ENCODE measurements at places on chromosomes 12 and 14.

DNA sequence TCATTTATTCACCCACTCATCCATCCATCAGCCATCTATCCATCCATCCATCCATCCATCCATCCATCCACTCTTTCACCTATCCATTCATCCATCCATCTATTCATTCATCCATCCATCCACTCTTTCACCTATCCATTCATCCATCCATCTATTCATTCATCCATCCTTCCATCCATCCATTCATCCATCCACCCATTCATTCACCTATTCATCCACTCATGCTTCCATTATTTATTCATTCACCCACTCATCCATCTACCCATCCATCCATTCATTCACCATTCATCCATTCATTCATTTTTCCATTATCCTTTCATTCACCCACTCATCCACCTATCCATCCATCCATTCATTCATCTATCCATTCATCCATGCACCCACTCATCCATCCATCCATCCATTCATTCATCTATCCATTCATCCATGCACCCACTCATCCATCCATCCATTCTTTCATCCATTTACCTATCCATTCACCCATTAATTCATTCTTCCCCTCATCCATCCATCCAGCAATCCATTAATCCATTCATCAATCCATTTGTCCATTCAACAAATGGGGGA, 360.9 kb downstream of the ADGRD1 start:
- DNase-seq, result no peak

DNA sequence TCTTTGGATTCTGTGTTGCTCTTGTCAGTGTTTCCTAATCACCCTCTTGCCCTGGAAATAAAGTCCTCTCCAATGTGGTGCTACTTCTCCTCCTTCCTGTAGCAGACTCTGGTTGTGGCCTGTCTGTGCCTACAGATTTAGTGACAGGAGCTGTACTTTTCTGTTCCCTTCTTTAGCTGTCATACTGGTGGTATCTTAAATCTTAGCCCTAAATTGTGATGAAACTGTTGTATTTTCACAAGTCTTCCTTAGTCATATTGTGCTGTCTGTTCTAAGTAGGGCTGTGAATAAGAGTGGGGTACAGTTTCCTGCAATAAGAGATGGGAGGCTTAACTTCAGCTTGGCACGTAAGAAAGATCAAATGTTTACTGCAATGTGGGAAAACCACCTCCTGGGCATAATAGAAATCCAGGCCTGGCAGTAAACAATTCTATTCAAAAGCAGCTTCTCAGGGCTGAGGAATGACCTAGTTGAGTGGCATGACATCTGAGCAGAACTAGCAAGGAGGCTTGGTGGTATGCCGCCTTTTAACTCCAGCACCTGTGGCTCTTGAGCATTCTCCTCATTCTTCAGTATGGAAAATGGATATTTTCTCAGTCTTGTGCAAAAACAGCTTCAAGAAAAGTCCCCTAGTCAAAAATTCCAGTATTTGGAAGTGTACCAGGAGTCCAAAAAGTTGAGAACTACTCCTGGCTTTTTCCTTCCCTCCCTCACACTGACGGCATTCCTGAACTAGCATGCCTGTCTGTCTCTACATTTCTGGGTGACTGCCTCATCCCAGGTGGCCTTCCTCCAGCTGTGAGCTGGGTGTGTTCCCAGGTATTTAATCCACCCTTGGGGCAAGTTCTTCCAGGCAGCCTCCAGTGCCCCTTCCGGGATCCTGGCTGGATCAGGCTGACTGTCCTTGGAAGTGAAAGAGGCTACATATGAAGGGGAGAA, 19.5 kb downstream of the ANO6 start:
- peak; percentile 57 for DNase-seq

DNA sequence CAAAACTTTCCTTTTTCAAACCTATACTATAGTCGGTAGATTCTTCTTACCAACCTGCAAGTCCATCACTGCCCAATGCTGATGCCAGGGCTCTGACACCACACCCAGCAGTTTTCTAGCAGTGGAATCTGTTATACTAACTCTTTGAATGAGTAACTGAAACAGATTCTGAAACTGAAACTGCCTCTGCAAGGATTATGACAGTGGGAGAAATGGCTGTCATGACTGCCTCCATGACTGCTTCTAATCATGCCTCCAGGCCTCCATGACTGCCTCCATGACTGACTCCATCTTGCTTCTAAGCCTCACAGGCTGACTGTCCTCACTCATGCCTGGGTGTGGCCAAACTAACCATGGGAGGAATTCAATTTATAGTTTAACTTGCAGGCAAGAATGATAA, 29.4 kb upstream of the OXA1L start:
- no peak for DNase-seq

GRCh38 chr12:121575952-121576625, 4.7 kb downstream of the KDM2B start:
- DNase-seq, result peak; percentile 62

DNA sequence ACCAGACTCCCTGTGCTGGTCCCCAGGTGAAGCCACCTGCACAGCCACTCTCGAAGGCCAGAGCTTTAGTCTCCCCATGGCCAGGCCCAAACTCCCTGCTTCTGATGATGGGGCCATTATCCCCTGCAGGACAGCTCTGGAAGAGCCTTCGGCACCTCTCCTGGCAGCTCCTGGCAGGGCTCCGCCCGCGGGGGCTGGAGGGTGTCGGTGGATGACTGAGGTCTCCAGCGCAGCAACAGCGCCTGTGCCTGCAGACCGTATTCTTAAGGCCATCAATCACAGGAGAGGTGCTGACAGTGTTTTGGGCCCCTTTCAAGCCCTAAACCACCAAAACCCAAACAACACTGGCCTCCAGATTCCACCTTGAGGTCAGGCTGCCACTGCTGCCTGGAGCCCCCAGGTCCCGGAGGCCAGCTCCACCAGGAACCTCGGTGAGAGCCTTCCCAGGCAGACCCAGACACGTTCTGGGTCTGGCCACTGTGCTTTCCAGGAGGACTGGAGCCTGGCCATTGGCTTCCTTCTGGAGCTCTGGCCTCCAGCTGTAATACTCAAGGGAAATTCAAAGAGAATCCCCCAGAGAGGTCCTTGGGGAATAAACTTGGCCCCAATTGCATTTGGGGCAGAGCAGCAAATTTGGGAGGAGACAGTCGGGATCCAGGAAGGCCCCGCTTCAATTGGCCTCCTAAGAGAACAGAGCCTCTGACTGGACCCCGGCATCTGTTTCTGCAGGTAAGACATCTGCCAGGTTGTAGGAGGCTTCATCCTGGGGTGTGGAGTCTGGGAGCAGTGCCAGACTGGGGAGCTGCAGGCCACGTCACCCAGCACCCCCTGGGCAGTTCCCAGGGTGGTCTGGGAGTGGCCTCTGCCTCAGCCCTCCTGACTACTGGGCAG, 210.6 kb upstream of the RTL1 start:
- no peak for DNase-seq

DNA sequence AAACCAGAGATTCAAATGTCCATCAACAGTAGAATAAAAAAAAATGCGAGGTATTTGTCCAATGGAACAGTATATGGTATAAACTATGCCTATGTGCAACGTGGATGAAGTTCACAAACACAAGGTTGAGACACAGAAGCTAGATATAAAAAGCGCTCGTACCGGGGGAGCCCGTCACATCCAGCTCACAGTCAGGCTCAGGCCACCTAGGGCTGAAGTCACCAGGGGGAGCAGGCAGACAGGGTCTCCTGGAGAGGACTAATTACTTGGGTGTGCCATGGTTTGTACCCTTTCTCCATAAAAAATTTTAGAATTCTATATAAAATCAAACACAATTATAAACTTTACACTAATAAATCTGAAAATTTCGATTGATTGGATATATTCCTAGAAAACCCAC, 13.6 kb downstream of the AHNAK2 start:
- DNase-seq, result no peak

- DNase-seq, result no peak
These were observed 780.2 kb downstream of the FLRT2 start for GRCh38 chr14:86310148-86310547.

GRCh38 chr12:40431169-40431568, 206.4 kb downstream of the LRRK2 start:
- DNase-seq, result no peak

DNA sequence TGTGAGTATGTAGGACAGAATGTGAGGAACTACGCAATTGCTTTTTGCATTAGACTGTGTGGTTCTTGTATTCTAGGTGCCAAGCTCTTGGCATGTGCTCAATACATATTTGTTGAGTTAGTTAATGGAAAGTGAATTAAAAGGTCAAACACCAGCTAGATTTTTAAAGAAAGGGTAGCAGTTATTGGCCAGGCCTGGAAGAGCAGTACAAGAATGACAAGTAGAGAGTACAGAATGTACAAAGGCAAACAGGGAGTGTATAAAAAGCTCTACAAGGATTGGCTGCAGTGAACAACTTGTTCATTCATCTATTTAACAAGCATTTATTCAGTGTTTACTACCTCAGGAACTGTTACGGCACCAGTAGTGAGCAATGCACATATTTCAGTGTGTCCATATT, 854.0 kb upstream of the SEL1L start:
- no peak for DNase-seq

GRCh38 chr14:64213086-64213485, 81.1 kb downstream of the ESR2 start:
- DNase-seq, result no peak
